ENCODE measurements at places on chromosomes 12 and 14.

- no peak for DNase-seq
Measured at GRCh38 chr14:57530571-57530970, 36.9 kb upstream of the CCDC198 start.

- no peak for DNase-seq
Measured at GRCh38 chr12:89364058-89364457, 11.8 kb upstream of the DUSP6 start.

DNA sequence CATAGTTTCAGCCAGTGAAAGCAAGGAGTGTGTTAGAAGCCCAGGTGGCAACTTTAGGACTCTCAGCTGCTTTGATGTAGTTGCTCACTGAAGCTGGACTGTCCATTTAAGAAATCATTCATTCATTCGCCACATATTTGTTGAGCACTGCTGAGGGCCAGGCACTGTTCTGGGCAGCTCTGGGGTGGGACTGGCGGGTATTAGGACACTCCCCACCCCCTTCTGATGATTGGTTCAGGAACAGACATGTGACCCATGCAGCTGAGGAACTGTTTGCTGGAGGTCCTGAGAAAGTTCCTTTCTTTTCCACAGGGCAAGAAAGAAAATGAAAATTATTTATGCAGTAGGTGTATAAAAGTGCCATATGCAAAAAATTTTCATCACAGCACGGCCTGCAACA lies 70.3 kb upstream of the CHST11 start:
- DNase-seq, result no peak

DNA sequence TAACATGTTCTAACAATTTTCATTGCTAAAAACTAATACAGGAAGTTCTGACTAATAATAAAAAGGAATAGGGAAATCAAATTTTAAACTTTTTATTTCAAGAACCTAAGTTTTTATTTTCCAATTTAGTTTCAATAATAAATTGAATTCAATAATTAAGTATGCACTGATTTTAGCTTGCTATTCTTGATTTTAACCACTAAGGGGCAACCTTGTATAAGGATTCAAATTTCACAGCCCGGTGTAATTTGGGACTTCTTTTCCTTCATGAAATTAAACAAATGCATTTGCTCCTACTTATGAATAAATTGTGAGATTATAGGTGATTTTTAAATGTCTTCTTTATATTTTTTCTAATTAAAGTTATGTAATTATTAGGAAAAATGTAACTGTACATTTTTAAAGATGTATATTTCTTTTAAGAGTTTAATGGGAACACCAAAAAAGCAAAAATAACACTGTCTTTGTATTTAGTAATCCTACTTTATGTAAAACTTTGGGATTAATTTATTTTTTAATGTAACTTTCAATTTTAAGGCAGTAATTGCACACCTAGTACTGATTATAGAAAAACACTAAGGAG lies 241.4 kb upstream of the PDZRN4 start:
- no peak for DNase-seq

DNA sequence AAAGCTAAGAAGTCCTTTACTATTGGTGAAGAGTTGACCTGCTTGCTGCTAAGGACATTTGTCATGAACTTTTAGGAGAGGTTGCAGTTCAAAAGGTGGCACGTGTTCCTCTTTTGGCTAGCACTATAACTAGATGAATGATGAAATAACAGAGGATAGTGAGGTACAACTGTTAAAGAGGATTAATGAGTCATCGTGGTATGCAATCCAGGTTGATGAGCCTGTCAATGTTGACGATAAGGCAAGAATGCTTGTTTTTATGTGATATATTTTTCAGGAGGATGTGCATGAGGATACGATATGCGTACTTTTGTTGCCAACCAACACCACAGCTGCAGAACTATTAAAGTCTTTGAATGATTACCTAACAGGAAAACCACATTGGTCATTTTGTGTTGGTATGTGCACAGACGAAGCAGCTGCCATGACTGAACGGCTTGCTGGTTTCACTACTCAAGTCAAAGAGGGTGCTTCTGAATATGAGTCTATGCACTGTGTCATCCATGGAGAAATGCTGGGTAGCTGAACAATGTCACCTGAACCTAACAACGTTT lies 10.6 kb downstream of the CEP128 start:
- DNase-seq, result peak; percentile 73
